ENCODE measurements at places on chromosomes 5 and 9.

- ATAC-seq: no peak
Observed at GRCh38 chr9:12906646-12907045, 131.8 kb downstream of the LURAP1L start.

DNA sequence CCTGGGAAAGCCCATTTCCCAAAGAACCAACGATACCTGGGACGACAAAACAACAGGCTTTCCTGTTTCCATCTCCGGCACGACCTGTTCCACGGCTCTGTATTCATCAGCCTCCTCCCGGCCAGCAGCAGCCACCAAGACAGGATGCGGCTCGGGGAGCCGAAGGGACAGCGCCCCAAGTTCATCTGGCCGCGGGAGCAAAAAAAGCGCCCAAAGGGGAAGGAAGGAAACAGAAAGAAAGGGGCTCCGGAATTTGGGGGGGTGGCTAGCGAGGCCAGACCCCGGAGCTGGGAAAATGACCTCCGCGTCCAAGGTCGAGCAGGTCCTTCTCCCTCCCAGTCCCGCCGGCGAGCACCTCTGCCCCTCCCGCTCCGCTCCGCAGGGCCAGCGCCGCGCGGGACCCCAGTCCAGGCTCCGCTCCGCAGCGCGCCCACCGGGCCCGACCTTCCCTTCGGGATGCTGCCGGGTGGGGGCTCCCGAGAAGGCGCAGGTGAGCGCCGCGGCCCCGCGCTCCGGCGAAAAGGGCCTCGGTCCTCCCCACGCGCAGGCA, 608 bp downstream of the ELOVL7 start:
- peak; percentile 36 for ATAC-seq

GRCh38 chr5:102211165-102211564, 84.9 kb downstream of the SLCO4C1 start:
- no peak for ATAC-seq

DNA sequence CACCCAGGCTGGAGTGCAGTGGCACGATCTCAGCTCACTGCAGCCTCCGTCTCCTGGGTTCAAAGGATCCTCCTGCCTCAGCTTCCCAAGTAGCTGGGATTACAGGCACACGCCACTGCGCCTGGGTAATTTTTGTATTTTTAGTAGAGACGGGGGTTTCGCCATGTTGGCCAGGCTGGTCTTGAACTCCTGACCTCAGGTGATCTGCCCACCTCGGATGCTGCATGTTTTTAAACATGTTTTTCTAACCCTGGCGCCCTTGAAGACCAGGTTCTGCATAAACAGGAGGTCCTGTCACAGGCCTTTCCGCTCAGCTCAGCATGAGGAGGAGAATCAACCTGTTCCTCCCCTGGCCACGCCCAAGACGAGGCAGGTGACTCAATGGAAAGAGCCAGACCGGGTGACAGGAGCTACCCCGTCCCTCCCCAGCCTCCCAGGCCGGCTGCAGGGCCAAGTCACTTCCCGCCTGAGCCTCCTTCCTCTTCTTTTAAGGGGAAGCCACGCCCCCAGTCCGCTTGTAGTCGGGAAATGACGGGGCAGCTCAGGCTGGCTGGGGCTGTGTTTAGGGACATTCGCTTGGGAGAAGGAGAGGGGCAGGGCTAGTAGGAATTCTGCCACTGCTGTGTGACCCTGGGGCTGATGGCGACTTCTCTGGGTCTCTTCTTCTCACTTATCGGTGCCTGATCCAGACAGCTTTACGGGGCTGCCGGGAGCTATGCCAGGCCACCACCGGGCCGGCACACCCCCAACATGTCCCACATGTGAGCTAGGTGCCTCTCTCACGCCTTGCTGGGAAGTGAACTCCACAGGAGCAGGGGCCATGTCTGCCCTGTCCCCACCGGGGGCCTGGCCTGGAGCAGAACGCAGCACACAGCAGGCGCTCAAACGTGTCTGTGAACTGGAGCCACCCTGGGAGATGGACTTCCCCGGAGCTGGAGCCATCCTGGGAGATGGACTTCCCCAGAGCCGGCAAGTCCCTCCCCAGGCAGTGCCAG, 6.1 kb downstream of the NOTCH1 start:
- ATAC-seq: peak; percentile 74

DNA sequence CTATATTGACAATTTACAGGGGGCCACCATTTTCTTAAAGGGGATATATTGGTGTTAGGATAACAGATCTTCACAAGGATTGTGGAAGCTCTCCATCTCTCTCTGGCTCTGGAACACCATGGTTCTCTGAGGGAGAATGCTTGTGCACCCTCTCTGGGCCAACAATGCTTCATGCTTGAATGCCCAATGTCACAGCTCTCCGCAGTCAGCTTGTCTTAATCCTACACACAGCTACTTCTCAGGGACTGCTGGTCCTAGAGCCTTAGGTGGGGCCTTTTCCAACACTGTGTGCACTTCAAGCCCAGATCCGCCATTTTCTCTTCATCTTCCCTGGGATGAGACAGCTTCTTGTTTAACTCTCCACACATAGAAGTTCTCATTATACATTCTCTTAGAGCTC, 6.9 kb upstream of the PDLIM4 start:
- no peak for ATAC-seq

GRCh38 chr5:94423411-94423810, 195.0 kb downstream of the KIAA0825 start:
- ATAC-seq: no peak

DNA sequence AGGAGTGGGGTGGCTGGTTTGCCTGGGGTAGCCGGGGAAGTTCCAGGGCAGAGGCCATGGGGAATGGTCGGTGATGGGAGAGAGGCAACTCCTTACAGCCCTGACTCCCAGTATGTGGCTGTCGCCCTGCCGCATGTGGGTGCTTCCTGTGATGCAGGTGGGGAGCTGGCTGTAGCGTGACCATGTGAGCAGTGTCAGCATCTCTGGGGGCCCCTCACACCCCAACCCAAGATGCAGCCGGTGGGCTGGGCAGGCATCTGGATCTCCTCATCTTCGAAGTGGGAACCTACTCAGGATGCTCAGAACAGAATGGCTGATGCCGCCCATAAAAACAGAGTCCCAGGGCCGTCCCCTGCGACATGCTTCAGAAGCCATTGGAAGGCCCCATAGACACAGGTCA, 45.0 kb downstream of the BARX1 start:
- no peak for ATAC-seq

DNA sequence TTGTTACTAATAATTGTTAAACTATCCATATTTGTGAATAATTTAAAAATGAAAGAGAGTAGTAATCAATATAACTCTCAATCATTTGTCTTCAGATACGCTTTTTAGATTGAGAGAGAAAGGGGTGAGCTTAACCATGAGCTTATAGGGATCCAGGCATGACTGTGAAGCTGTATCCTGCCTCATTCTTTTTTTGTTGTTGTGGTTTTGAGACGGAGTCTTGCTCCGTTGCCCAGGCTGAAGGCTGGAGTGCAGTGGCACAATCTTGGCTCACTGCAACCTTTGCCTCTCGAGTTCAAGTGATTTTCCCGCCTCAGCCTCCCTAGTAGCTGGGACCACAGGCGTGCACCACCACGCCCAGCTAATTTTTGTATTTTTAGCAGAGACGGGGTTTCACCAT, 44.0 kb downstream of the NIPAL4 start:
- no peak for ATAC-seq

- ATAC-seq: no peak
Observed at GRCh38 chr5:36478646-36479317, 127.6 kb upstream of the SLC1A3 start.

DNA sequence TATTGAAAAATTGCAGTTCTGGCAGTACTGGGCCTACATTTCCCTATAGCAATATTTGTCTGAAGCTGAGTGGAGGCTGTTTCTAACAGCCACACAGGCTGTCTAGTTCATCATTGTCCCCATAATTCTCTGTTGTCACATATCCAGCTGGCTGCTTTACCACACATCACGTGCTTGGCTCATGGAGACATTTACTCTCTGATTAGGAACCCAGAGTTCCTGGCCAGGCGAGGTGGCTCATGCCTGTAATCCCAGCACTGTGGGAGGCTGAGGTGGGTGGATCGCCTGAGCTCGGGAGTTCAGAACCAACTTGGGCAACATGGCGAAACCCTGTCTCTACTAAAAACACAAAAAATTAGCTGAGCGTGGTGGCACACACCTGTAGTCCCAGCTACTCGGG, 81.4 kb downstream of the PGM5 start:
- ATAC-seq: peak; percentile 89

- ATAC-seq: no peak
Observed at GRCh38 chr5:111667128-111667736, 89.8 kb downstream of the NREP start.

GRCh38 chr9:97470076-97470475, 31.4 kb upstream of the TMOD1 start:
- no peak for ATAC-seq

DNA sequence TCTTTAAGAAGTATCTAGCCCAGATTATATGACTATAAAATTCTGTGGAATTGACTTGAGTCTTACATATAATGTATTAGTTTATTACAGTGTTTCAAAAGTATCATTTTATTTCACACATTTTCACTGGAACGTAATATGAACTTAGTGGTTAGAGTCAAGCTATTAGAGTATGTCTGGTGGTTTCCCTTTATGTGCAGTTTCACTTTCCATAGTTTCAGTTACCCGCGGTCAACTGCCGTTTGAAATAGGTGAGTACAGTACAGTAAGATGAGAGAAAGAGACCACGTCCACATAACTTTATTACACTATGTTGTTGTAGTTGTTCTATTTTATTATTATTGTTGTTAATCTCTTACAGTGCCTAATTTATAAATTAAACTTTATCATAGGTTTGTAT, 50.5 kb downstream of the COMMD10 start:
- ATAC-seq: no peak

DNA sequence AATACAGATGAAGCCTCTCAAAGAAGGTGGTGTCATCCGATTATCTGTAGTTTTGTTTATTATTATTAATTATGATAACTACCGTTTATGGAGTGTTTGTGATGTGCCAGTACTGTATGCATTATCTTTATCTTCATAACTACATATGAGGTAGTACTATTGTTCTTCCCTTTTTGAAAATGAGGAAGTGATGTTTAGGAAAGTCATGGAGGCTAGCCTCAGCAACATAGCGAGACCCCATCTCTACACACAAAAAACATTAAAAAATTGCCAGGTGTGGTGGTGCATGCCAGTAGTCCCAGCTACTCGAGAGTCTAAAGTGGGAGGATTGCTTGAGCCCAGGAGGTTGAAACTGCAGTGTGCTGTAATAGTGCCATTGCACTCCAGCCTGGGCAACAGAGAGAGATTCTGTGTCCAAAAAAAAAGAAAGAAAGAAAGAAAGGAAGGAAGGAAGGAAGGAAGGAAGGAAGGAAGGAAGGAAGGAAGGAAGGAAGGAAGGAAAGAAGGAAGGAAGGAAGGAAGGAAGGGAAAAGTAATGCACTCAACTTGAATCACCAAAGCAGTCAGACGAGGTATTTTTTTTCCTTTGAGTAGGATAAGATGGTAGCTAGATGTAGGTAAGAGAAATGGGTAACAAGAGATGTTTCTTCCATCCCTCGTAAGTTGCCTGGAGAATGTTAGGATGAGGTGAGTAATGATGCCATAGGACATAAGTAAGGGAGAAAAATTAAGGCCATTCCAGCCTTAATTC, 47.8 kb downstream of the PAM start:
- ATAC-seq: no peak

- no peak for ATAC-seq
Observed at GRCh38 chr5:78959767-78960166, 25.3 kb downstream of the ARSB start.

DNA sequence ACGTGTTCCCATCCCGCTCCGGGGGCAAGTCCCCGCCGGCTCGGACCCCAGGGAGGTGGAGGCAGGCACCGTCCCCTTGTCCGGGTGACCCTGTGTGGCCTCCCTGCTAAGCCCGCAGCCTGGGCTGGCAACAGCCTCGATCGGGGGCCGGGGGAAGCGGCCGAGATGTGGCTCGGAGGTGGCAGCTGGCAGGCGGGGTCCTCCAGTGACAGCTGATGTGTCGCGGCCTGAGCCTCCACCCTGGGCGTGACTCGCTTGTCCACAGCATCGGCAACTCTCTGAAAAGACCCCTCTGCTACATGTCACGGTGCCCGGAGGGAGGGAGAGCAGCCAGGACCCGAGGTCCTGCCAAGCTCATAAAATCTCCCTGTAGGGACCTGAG, 124.8 kb upstream of the IRX4 start:
- no peak for ATAC-seq

DNA sequence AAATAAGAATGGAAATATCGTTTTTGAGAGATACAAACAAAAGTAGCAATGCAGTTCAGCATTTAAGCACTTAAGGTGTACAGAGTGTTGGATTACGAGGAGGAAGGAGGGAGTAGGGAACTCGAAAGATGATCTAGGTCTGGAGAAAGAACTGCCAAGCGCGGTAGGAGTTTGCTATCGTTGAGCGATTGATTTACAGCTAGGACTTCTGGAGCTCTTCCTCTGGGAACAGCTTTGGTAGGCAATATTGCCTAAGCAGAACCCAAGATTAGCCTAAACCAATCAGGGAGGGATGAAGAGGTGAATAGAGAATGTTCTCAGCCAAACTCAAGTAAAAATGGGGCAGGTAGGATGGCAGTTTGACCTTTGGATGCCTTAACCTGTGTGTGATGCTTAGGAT, 965 bp downstream of the CLTA start:
- ATAC-seq: no peak

- no peak for ATAC-seq
Observed at GRCh38 chr5:158273035-158273434, 414.1 kb upstream of the CLINT1 start.

- no peak for ATAC-seq
Observed at GRCh38 chr5:65334077-65334476, 147.6 kb downstream of the ADAMTS6 start.

- ATAC-seq: no peak
Observed at GRCh38 chr9:125412166-125412565, 150.5 kb downstream of the GAPVD1 start.

DNA sequence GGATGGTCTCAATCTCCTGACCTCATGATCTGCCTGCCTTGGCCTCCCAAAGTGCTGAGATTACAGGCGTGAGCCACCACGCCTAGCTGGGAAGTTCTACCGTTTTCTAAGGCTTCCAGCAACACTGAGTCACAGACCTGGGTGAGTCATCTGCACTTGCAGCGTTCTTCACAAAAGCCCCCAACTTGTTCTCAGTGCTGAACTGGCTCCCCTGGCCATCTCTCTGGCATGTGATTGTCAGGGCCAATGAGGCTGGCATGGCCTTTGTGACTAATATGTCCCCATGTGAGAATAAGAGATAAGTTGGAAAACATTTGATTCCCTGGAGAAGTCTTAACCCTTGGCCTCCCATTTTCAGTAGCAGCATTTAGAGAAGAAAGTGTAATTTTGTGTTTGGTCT, 124.4 kb downstream of the WDR41 start:
- ATAC-seq: no peak

GRCh38 chr5:16615741-16616535, 859 bp downstream of the RETREG1 start:
- ATAC-seq: no peak

DNA sequence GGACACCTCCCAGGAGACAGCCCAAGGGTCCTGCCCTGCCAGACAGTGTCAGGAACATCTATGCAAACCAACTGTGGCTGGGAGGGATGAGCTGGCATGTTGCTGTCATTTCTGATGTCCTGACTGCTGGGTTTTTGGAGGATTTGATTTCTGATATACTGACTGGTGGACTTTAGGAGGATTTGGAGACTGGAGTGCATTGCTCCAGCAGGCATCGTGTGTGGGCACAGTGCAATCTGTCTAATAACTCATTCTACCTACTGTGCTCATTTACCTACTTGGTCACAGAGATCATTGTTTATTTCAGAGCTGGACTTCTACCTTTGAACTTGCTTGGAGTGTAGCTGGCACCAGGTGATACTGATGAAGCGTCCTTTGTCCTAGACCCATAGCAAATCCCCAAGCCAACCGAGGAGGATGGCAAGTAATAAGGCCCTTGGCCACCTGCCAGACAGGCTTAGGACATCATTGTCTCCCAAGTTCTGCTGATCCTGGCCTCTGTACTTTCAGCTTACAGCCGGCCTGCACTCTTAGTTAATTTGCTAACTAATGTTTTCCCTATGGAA, 124.3 kb upstream of the ICE1 start:
- no peak for ATAC-seq
